ENCODE measurements at places on chromosomes 13 and 19.

GRCh38 chr13:111539252-111539651 lies 218.8 kb downstream of the TEX29 start:
- no peak for DNase-seq

DNA sequence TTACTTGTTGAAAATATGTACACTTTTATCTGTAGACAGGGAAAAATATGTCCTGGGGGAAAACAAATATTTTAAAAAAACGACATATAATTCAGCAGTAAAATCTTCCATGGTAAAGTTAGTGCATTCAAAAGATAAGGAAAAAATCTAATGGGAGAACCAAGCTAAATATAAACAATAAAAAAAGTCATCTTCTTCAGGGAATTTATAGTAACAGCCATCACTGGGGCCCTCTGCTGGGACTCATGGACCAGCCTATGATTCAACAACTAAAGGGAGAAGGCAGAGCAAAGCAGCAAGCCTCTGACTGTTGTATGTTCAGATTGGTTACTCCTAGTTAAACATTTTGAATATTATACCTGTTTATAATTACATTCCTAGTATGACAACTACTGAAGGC lies 93.0 kb downstream of the ITGBL1 start:
- DNase-seq: no peak

GRCh38 chr19:56253737-56254136 lies 18.8 kb upstream of the EDDM13 start:
- DNase-seq: peak; percentile 37

- no peak for DNase-seq
Measured at GRCh38 chr13:60230593-60230992, 66.9 kb upstream of the DIAPH3 start.

DNA sequence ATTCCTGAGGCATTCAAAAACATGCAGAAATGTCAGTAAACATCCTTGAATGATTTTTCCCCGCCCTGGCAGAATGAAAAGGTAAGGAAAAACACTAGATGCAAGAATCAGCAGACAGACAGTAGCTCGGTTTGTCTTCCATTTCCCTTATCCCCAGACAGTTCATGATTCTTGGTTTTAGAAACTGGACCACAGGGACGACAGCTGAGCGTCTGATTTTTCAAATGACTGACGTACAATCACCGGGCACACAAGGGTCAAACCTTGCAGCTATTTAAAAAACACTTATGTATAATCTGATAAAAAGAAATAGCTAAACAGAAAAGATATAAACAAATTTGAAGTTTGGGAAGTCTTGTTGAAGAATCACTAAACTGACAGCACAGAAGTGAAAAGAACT lies 47.1 kb downstream of the DCLK1 start:
- DNase-seq: no peak

- DNase-seq: no peak
Measured at GRCh38 chr13:50214514-50214913, 199.3 kb downstream of the KCNRG start.

DNA sequence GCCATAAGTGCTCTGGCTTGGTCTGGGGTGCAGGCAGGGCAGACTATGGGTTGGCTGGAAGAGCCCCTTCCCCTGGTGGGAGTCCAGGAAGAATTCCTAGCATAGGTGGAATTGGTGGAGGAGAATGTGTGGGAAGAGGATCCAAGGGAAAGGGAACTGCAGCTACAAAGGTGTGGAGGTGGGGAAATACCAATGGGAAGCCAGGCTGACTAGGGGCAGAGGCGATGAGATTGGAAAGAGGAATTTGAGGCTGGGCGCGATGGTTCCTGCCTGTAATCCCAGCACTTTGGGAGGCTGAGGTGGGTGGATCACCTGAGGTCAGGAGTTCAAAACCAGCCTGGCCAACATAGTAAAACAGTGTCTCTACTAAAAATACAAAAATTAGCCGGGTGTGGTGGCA lies 4.8 kb upstream of the SDHAF1 start:
- no peak for DNase-seq

- DNase-seq: peak; percentile 98
Measured at GRCh38 chr19:1568320-1569019, at the start of gene MEX3D. Gene MEX3D (minus strand): TSS chr19:1568325. CDS start chr19:1568058, 267 bp downstream.

- no peak for DNase-seq
Measured at GRCh38 chr13:32852526-32852925, 163.7 kb upstream of the KL start.

DNA sequence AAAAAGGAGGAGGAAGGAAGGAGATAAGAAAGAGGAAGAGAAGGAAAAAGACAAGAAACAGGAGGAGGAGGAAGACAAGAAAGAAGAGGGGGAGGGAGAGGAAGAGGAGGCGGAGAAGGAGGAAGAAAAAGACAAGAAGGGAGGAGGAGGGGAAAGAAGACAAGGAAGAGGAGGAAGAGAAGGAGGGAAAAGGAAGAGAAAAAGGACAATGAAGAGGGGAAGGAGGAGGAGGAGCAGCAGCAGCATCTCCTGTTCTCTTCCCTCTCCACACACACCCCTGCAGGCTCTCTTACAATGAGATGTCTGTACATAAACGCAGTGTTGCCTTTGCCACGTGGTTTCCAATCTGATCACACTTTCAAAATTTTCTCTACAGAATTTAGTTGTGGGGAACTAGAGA lies 66.6 kb downstream of the RUBCNL start:
- no peak for DNase-seq

GRCh38 chr19:13018035-13018914 lies 23.0 kb downstream of the NFIX start:
- DNase-seq: no peak

GRCh38 chr13:86324191-86324590 lies 525.0 kb upstream of the SLITRK6 start:
- DNase-seq: no peak

DNA sequence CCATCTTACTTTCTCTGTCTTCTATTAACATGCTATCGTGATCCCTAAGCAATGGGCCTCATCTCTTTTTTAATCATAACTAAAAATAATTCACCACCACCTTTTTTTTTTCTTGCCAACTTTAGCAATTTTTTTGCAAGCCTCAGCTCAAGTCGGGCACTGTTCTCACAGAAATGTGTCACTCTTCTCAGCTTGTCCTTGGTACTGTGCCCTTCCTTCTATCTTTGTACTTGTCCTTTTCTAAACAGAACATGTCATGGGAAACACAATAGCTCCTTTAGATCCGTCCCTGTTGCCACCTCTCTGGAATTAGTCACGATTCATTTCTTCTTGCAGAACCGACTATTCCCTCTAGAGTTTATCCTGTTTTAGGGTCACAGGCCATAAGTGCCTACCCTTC lies 10.3 kb downstream of the SERP2 start:
- no peak for DNase-seq

DNA sequence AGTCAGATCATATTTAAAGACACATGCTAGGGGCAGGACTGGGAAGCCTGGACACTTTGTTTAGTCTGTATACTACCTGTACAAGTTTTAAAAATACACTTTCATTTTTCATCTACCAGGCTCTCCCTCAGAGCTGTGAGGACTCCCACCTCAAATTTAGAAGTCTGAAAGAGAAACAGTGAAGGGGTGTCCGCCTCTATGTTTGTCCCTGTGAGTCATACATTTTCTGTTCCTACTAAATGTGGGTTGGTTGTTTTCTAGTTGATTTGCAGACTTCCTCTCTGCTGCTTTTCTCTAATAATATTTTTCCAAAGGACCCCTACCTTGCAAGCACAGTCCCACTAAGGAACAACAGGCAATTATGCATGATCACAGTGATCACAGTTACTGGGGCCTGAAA lies 110.5 kb downstream of the ENOX1 start:
- DNase-seq: no peak

- no peak for DNase-seq
Measured at GRCh38 chr13:31733647-31734046, 5.7 kb upstream of the RXFP2 start.

- DNase-seq: no peak
Measured at GRCh38 chr19:10228393-10228792, 2.7 kb downstream of the S1PR2 start.

GRCh38 chr19:33812388-33813330 lies 16.0 kb downstream of the KCTD15 start:
- no peak for DNase-seq

DNA sequence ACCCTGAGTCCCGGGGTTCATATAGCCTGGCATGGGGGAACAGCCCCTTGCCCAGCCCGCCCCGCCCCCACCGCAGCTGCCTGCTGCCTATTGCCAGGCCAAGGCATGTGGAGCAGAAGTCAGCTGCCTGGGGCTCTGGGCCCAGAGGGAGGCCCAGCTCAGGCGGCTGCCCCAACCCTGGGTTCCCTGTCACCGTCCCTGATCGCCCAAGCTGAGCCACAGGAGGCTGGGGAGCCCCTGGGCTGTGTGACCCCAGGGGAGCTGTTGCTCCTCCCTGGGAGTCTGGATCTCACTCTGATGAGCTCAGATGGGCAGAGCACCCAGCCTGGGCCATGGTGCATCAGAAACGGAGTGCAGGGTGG lies 1.4 kb downstream of the PLIN4 start:
- DNase-seq: no peak

DNA sequence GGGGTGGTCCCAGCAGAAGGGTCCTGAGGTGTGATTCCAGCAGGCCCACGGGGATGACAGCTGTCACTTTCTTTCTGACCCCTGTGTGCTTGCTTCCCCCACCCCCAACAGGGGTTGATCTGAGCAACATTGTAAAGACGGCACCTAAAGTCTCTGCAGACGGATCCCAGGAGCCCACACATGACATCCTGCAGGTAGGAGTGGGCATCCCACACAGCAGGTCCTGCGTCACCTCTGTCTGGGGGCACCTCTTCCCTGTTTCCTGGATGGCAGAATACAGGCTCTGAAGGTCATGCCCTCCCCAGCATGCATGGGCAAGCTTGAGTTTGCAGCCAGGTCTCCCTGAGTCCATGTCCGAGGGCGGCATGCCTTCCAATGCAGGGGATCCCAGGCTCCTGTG lies 10.5 kb downstream of the ARMC6 start:
- DNase-seq: no peak

DNA sequence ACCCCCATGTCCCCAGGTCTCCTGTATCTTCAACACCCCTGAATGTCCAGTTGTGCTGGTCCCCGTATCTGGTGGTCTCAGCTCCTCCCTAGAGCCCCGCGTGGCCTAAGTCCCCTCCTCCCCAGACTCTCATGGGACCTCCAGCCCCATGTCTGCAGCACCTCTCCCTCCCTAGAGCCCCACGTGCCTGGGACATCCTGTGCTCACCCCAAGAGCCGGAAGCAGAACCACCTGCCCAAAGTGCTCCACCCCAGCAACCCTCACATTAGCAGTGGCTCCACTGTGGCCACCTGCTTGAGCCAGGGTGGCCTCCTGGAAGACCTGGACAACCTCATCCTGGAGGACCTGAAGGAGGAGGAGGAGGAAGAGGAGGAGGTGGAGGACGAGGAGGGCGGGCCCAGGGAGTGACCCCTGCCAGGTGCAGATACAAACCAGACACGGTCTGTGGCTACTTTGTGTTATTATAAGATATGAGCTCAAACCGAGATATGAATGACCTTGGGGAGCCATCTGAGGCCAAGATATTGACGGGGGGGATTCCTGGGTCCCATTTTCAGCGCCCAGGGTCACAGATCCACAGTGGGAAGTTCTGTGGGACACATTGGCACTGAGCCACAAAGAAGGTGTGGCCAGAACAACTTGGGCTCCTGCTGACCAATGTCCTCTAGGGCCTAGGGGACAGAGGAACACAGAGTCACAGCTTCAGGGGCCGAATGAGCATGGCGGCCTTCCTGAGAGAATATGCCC lies 6.0 kb downstream of the SHFL start:
- no peak for DNase-seq

DNA sequence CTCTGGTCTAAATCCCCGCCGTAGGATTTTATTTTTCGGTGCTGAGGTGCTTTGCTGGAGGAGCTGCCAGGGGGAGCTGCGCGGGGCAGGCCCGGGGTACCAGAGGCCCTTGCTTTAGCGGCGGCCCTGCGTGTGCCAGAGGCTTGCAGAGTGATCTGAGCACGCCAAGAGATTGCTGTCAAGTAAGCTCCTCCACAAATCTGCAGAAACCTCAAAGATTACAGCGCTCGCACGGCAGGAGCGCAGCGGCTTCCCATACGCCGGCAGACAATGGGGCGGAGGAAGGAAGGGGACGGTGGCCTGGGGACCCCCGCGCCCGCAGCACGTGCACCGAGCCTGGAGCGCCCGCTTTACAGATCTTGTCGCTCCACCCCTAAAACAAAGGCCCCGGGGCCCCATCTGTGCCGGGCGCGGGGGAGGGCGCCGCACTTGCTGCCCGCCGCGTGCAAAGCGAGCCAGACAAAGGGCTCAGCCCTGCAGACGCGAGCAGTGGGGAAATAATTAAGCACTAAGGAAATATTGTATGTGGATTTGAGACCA lies 9.1 kb upstream of the C19orf12 start:
- DNase-seq: no peak

GRCh38 chr13:80755910-80756309 lies 415.0 kb upstream of the SPRY2 start:
- DNase-seq: no peak

GRCh38 chr13:49936968-49937273 lies 781 bp upstream of the SPRYD7 start:
- no peak for DNase-seq

DNA sequence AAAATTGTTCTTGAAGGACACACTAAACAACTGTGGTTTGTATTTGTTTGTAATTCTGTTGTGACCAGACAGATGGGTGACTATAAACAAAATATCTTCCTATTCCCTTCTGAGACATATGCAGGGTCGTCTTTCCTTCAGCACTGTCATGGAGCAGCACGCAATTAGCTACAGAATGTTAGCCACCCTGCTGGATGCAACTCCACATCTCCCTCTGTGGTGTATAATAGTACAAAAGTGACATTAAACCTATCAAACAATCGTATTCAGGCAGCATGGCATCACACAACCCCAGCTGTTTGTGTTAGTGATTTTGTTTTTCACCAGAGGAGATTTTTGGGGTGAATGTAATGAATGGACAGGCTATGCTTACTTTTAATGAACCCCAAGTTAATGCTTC lies 146.2 kb downstream of the GPC6 start:
- no peak for DNase-seq

GRCh38 chr13:64553411-64554129 lies 2676.6 kb downstream of the PCDH9 start:
- DNase-seq: no peak

DNA sequence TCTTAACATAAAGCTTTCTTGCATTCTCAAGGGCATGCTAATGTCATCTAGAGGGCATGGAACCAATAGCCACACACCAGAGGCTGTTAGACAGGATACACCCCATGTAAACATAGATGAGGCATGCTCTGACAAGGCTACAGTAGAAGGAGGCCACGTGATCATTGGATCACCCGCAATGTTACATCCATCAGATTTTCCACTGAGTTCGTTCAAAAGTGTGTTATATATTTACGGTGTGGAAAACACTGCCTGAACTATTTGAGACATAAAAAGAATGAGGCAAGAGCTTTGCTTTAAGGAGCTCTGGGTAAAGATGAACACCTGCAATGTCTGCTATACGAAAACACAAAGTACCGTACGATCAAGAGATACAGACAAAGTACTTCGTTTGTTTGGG lies 817.5 kb upstream of the SLC10A2 start:
- DNase-seq: no peak

GRCh38 chr19:1746401-1747284 lies 6.7 kb upstream of the ONECUT3 start:
- no peak for DNase-seq
